Progenitor cell of endocrine pancreas (in vitro differentiated cells): ENCODE measurements at places on chromosomes 3 and 15.

DNA sequence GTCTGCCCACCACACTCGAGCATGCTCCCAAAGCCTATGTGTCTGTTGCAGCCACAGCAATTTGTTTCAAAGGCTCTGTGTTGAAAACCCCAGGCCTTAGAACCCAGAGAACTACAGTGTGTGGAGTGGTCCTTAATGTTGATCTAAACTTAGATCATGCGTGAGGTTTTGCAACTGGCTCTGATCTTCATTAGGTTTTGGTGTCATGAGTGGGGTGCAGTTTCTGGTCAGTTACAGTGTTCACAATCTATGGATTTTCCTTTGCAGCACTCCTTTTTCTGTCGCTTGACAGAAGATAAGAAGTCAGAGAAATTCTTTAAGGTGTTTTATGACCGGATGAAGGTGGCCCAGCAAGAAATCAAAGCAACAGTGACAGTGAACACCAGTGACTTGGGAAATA, 213.0 kb upstream of the BHLHE40 start:
- DNase-seq = no peak

DNA sequence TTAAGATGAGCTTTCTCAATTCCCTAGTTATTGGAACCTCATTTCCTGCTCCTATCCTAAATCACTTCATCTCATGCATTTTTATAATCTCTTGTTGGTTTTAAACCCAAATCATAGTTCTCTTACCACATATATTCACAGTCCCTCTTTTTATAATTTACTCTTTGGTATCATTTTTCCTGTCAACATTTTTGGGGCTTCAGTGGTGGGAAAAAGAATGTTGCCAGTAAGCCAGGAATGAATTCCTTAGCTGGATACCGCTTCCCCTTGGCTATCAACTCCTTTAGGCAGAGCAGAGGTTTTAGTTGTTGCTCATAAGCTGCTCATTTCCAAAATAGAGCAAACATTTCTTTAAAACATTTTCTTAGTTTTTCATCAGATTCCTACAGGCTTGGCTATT, 112.3 kb downstream of the GALK2 start:
- DNase-seq = no peak

DNA sequence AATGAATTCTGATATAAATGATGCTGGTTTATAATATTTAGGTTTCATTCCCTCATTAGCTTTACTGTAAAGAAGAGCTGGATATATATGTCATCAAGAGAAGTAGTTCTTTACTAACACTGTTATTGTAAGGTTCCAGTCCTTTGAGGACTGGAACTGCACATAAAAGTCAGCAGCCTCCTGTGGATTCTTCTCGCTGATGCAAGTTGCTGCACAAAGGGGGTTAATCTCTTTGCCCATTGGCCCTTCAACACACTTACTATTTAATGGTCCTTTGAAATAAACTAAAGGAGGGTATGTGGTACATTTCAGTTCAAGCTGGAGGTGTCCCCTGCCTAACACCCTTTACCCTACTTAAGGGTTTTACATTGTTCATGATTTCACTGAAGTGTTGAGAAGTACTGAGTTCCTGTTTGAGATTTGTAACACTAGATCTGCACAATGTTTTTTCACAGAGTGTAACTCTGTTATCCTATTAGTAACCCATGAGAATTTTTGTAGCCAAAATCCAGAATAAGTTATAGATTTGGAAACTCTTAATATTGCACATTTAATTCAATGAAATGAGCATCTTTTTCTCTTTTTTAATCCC, 43.9 kb downstream of the NR2C2 start:
- DNase-seq = no peak

- DNase-seq = no peak
These were observed 324.5 kb downstream of the TBL1XR1 start for GRCh38 chr3:176872771-176873209.

- DNase-seq = no peak
These were observed 64.9 kb downstream of the GHSR start for GRCh38 chr3:172383306-172383796.

- no peak for DNase-seq
These were observed 9.4 kb downstream of the ATP11B start for GRCh38 chr3:182802413-182803390.

- DNase-seq = no peak
These were observed 47.8 kb downstream of the BOC start for GRCh38 chr3:113259196-113259595.

- no peak for DNase-seq
These were observed 17.9 kb downstream of the ETFA start for GRCh38 chr15:76293361-76293760.
